ENCODE measurements at places on chromosomes 4 and X. TPM values are rescaled to one million over a fixed set of nuclear protein-coding genes. Genes with fewer than 3 reads are reported as not detected.

DNA sequence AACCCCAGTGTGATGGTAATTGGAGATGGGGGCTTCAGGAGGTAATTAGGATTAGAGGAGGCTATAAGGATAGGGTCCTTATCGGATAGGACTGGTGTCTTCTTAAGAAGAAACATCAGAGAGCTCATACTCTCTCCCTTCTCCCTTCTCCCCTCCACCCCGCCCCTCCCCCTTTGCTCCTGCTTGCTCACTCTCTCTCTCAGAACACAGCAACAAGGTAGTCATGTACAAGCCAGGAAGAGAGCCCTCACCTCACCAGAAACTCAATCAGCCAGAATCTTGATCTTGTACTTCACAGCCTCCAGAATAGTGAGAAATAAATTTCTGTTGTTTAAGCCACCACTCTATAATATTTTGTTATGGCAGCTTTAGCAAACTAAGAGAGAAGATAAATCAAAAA, 4.5 kb downstream of the DDX60L start:
- no peak for DNase-seq

- DNase-seq = no peak
Observed at GRCh38 chrX:19760841-19761512, 126.4 kb downstream of the SH3KBP1 start.

DNA sequence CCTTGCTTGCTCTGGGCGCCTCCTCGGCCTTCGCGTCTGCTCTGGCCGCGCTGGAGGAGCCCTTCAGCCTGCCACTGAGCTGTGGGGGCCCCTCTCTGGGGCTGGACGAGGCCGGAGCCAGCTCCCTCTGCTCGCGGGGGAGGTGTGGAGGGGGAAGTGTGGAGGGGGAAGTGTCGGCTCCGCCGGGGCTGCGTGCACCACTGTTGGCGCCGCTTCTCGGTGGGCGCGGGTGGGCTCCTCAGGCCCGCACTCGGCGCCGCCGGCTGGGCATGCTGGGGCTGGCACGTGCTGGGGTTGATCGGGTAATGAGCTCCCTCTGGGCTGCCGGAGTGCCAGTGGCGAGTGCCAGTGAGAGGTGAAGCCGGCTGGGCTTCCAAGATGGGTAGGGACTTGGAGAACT, 116.7 kb downstream of the CPXCR1 start:
- DNase-seq = no peak

DNA sequence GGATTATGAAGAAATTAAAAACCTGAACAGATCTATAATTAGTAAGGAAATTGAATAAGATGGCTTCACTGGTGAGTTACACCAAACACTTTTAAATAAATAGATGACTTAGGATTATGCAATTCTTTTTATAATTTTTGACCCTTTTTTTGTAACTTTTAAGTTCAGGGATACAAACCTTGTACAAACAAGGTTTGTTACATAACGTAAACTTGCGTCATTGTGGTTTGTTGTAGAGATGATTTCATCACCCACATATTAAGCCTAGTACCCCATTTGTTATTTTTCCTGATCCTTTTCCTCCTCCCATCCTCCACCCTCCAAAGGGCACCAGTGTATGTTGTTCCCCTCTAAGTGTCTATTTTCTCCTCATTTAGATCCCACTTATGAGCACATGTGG, 75.7 kb downstream of the CPEB2 start:
- no peak for DNase-seq

- DNase-seq = no peak
Observed at GRCh38 chr4:3030566-3031356, 43.6 kb downstream of the HTT-AS start.

GRCh38 chrX:68646421-68646820, 1.0 kb upstream of the STARD8 start:
- DNase-seq = peak; percentile 77

DNA sequence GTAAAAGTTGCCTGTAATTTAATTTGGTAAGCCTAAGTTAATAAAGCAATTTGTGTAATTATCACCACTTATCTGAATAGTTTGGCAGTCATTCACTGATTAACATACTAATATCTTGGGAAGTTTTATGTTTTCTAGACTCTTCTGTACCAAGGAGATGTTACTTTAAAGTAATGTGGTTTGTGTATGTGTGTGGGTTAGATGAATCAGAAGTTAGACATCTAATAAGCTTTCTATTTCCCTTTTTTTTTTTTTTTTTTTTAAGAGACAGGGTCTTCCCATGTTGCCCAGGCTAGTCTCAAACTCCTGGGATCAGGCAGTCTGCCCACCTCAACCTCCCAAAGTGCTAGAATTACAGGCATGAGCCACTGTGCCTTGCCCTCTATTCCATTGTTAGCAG, 5.3 kb downstream of the SLAIN2 start:
- DNase-seq = no peak

DNA sequence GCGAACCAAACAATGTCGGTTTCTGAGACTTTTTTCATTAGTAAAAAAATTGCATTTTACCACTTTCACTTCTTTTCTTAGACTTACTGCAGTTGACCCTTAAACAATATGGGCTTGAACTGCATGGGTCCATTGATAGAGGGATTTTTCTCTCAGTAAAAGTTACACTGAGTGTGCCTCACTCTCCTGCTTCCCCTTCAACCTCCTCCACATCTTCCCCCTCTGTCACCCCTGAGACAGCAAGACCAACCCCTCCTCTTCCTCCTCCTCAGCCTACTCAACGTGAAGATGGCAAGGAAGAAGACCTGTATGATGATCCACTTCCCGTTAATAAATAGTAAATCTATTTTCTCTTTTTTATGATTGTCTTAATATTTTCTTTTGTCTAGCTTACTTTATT, 43.4 kb downstream of the TEC start:
- DNase-seq = no peak

- DNase-seq = no peak
Observed at GRCh38 chr4:111066447-111066846, 443.6 kb upstream of the PITX2 start.

DNA sequence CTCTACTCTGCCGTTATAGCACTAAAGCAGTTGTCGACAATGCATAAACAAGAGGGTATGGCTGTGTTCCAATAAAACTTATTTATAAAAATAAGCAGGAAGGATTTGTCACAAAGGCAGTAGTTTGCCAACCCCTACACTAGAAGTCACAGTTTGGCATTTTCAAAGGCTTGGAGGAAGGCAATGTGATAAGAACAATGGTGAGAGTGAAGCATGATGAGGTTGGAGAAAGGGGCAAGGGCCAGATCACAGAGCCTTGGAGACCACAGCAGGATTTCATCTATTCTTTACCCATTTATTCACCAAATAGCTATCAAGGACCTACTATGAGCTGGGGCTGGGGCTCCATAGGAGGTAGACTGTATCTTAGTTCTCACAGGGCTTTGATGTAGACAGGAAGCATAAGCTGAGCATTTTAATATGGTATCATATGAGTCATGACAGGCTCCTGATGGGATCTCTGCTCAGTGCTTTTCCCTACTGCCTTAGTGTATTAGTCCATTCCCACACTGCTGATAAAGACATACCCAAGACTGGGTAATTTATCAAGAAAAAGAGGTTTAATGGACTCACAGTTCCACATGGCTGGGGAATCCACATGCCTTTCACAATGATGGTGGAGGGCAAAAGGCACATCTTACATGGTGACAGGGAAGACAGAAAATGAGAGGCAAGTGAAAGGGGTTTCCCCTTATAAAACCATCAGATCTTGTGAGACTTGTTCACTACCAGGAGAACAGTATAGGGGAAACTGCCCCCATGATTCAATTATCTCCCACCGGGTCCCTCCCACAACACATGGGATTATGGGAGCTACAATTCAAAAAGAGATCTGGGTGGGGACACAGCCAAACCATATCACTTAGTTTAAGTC, 58.9 kb downstream of the PPM1K start:
- DNase-seq = no peak

- DNase-seq = no peak
Observed at GRCh38 chrX:132004728-132005127, 18.4 kb upstream of the STK26 start.

DNA sequence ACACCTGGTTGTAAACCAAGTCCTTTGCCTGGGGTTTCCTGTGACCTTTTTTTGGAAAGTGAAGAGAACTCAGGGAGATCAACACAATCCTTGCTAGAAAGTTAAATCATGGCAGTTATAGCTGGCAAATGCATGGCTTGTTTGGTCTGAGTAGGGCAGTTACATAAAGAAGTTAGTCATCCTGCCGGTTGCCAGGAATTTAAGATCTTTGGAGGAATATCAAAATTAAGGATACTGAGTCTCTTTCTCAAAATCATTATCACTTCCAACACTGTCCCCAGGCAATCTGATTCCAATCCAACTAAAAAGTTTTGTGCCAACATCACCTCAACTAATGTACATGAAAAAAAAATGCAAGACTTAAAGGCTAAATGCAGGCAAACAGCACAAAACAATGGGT, 40.3 kb downstream of the C4orf54 start:
- no peak for DNase-seq

DNA sequence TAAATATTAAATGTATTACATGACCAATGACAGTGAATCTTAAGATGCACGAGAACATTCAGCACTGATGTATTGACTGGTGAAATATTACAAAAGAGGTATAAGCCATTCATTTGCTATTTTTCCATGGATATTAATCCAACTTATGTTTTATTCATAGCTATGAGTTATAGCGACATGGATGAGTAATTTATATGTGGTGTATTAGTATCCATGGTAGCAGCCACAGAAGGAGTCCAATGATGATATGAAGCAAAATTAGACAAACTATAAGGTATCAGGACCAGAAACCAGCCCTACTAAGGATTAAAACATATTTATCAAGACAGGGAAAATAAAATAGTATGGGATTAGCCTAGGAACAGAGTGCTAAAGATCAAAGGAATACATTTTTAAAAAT, 50.7 kb downstream of the THAP9 start:
- no peak for DNase-seq

Gene TCEAL6
- 1.7 TPM for total RNA-seq

Gene S100P
- 18.2 TPM for total RNA-seq

Gene DRD5
- not detected for total RNA-seq

Gene CLIC2
- total RNA-seq = 15.5 TPM

Gene GAGE12H
- not detected for total RNA-seq

Data from vagina (tissue), 2 donors.